ENCODE measurements at places on chromosomes 5 and 9.

GRCh38 chr5:105817914-105818313 lies 1852.8 kb downstream of the EFNA5 start:
- no peak for DNase-seq

DNA sequence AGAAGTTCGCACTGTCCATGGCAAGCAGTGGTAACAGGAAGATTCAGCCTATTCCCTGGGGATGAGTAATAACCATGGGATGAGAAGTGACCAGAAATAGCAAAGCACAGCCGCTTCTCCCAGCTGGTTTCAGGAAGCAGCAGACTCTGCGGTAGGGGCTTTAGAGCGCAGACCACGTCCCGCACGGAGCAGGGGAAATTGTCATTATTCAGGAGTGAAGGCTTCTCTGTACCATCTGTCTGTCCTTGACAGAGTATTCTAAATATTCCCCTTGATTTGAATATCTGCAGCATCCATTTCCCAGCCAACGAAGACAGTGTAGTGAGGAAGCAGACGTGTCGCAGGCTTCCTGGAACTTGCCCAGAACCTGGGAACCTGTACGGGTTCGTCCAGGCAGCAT lies 159.6 kb downstream of the NXNL2 start:
- DNase-seq = peak; percentile 83

DNA sequence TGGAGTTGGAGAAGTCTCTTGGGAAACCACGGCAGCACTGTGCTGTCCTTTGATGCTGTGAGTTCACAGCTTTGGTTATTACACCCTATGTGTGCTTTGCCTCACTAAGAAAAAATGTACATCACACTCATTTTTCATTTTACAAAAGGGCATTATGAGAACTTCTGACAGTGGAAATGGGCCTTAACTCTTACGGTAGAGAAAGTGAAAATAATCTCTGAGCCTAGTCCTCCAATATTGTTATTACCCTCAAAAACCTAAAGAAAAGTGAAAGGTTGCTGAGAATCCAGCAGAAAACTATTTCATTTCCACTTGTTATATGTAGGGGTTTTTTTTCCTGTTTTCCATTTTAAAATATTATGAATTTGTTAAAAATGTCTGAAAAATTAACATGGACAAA lies 8.2 kb upstream of the OR13D1 start:
- no peak for DNase-seq

DNA sequence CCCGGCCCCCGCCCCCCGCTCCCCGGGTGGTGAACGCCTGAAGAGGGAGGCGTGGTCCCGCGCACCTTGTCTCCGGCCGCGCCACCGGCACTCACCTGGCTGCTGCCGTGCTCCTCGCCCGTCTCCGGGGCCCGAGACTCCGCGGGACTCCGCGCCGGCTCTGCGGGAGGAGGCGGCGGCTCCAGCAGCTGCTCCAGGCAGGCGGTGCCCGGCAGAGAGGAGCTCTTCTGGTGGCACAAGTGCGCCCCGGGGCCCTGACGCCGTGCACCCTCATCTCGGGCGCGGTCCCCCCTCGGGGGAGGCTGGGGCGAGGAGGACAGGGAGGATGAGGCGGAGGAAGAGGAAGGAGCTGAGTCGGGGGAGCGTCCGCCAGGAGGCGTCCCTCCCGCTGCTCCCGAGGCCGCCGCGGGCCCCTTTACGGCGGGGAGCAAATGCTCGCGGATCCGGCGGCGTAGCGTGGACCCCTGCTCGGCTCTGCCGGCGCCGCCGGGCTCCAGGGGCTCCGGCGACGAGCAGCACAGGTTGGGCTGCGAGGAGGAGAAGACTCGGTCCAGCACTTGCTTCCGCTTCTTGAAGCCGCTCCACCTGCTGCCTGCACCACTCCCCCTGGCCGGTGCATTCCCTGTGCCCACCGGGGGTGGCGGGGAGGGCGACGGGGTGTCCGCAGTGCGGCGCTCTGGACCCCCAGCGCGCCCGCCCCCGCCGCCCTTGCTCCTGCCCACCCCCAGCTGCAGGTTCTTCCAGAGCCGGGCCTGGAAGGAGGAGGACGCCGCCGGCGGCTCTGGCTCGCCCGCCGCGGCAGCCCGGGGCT lies 928 bp downstream of the MCTP1 start:
- peak; percentile 1 for DNase-seq

DNA sequence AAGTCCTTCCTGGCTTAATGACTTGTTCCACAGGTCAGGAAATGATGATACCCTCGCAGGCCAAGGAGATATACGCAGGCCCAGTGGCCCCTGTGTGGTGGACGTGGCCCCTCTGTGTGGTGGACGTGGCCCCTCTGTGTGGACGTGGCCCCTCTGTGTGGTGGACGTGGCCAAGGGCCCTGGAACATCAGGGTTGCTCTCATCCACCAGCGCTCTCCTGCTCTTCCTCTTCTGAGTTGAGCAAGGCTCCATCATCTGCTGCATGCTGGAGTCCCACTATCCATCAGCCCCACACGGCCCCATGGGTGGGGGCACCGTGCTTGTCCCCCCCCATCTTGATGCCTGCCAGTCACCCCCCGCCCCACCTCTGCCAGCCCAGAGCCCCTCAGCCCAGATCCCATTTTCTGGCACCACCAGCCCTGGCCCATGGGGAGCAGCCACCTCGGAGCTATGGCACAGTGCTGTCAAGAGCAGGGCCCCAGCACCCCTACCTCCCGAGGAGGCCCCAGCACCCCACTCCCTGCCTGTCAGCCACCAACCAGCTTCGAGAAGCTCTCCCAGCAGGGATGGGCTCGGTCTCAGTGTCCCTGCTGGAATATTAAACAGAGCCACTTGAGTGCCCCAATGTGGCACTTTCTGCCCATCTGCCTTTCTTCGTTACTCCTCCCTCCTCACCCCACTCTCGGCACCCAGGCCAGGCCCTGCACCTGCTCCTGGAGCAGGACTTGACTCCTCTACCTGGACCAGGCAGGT lies 8.1 kb downstream of the LRRC14B start:
- no peak for DNase-seq

GRCh38 chr9:107176436-107177151 lies 106.5 kb upstream of the RAD23B start:
- peak; percentile 60 for DNase-seq

GRCh38 chr9:82354279-82354659 lies 365.7 kb downstream of the SPATA31D1 start:
- DNase-seq = peak; percentile 94

DNA sequence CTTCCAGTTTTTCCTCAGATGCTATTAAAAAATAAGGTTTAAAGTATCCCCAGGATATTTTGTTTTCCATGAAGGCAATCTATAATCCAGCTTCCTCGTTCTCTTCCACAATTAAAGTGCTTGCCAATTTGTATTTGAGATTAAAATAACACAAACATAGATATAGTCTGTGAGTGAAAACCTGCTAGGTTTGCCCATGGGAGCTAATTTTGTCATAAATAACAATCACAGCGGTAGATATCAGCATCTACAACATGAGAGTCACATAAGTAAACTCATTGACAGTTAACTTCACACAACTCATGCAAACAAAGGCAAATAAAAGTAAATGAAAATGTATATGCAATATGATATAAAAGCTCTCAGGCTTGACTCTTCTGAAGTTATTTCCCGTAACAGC lies 29.2 kb upstream of the RASGRF2 start:
- DNase-seq = no peak

GRCh38 chr9:116945817-116946216 lies 258.7 kb downstream of the TRIM32 start:
- DNase-seq = no peak

GRCh38 chr9:72327631-72328030 lies 37.4 kb downstream of the ZFAND5 start:
- no peak for DNase-seq

DNA sequence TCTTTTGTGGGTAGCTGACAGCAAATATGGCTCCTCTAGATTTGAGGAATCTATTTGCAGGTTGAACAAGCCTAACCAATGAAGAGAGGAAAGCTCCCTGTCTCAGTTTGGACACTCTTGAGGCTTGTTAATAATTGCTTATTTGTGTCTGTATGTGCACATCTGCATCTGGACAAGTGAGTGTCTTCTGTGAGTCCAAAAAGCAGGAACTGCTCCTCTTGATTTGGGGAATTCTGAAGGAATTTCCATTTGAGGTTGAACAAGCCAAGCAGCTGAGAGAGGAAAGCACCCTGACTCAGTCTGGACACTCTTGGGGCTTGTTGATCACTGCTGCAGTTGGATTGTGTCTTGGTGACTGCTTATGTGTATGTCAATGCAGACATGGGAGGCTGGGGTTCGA lies 211.6 kb downstream of the DTWD2 start:
- DNase-seq = no peak

DNA sequence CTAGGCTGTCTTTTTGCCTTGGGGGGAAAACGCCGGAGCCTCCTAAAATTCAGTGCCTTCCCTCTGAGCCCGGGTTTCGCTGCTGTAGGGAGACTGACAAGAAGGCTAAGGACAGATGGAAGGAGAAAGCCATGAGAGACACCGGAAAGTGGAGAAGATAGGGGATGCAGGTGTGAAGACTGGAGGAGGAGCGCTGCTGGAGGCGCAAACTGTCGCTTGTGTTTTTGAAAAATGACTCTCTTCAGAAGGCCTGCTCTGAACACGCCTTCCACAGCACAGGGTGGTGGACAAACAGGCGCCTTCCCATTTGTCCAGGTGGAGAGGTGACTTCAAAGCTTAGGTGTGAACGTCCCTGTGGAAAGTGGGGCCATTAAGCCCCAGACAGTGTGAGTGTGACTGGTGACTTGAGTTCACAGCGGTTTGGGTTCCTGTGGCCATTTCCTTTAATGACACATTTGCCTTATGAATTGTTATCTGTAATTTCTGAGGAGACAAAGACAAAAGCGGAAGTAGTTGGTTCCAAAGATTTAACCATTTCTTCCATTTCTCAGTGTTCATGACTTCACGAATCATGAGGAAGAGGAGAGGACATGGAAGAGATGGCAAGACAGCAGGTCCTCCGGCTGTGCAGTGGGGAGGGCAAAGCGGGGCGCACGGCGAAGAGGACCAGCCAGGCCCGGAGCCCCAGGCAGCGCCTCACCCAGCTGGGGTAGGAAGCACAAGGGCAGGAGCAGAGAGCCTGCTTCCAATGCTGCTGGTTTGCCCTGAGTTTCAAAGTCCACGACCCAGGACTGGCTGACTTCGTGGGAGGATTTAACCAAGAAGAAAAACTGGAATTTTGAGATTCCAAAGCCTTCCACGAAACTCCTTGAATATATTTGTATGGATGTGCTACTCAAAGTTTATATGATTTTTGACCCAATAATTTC lies 27.8 kb upstream of the SEMA4D start:
- DNase-seq = no peak

GRCh38 chr5:14678773-14679334 lies 14.3 kb downstream of the OTULIN start:
- DNase-seq = no peak

- DNase-seq = no peak
Observed at GRCh38 chr9:117546894-117547678, 132.2 kb upstream of the ASTN2 start.

- no peak for DNase-seq
Observed at GRCh38 chr9:74557571-74557970, 60.4 kb downstream of the RORB start.

Measured in EH (cell line).